ENCODE measurements at places on chromosomes 7 and 10.

DNA sequence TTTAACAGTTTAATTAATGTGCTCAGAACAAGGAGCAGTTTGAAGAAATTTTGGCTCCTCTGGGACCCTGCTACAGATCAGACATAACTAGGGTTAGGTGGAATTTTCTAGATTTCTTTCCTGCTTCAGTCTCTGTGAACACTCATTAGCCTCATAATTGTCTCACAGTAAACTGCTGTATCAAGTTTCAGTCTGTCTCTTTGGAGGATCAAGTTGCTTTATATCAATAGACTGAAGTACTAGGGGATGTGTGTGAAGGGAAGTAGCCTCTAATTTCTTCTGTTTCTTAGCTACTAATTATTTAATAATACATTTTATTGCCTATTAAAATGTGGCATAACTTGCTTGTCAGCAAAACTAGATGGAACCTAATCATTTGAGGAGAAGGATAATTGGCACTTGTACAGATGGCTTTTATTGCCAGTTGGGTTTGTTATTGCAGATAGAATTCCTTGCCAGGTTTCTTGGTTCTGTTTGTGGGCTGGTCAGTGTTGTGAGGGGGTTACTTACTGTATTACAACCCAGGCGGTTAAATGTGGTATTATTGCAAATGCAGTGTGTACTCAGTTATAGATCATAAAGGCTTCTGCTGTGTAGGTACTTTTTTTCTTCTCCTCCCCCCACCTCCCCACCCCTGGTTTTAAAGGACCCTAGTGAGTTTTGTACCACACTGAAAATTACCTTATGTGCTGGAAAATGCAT, 758.0 kb downstream of the AUTS2 start:
- no peak for DNase-seq

DNA sequence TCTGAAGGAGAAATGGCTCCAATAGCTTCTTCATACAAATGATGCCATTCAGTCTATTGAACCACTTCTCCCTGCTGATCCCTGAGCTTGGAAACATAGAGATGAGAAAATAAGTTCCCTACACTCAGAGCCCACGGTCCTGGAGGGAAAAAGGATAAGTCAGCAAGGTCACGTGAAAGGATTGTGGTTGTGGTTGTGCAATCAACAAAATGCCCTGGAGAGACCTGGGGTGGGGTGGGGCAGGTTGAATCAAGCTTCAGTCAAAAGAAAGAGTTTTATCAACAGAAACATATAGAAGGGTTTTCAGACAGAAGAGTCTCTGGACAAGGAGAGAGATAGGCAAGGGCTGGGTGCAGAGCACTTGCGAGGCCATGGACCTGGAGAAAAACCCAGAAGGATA, 30.1 kb downstream of the C10orf90 start:
- no peak for DNase-seq

DNA sequence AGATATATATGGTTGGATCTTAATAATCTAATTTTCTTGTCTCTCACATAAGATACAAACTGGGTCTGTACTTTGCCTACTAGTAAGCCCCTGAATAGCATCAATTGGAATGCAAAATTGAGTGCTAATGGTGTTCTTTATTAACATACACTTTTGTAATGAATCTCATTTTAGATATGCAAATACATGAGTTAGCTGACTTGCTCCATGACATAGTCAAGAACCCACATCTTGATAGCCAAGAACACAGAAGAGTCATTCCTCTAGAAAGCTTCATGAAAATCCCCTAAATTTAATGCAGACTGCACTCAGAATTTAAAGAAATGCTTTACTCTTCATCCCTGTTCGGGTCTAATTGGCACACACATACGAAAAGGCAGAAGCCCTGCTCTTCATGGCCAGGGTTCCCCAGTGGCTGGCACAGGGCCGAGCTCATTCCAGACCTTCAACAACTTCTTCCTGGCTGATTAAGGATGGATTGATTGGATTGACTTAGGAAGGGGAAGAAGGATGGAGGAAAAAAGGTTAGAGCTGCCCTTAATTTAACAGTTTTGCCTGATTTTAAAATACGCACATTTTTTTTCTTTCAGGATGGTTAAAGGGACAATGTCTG, 431.1 kb upstream of the KLF6 start:
- DNase-seq, result no peak

- DNase-seq, result no peak
These were observed 98.5 kb upstream of the INSIG1 start for GRCh38 chr7:155198901-155199845.

GRCh38 chr10:122939133-122939855, 14.7 kb downstream of the C10orf88 start:
- no peak for DNase-seq

- DNase-seq, result no peak
These were observed 13.7 kb downstream of the DOCK4 start for GRCh38 chr7:112192236-112193154.

GRCh38 chr10:47256751-47257336, 43.2 kb upstream of the GDF10 start:
- DNase-seq, result no peak

DNA sequence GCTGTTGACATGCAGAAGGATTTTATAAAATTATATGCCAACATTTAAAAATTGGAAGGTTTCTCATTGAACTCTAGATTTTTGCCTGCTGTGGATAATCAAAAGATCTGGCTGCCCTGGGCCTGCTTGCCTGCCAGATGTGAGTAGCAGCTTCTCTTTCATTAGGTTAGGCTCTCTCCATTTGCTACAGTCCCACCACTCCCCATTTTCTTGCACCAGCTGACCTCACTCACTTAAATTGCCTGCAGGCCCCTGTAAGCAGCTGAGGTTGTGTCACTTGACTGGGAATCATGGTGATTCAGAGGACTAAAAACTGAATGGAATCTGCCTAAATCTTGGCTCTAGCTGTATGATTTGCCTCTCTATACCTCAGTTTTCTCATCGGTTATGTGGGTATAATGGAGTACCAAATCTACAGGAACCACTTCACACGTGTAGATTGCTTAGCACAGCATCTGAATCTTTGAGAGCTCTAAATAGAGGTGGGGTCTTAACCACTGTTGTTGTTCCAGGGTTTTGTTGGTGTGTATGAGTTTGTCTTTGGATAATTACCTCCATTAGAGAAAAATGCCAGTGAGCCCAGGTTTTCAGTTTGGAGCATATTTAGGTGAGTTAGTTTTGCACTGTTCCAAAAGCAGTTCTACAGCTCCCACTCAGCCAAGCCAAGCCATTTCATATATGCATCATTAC, 18.6 kb upstream of the RAPGEF5 start:
- DNase-seq, result no peak

DNA sequence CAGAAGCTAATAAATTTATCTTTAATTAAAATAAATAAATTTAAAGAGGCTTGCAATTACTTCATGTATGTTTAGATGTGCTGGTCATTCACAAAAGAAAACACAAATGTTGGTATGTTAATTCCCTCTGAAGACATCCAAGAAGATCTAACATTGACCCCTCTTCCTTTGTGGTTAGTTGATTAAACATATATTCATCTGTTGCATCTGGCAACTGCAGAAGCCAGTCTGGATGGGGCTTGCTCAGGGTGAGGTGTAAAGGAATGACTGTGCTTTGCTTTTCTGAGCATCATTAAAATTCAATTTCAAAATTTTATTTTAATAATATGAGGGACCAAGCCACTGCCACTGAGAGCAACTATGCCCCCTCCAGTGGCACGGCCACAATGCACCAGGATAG, 36.4 kb upstream of the FERD3L start:
- no peak for DNase-seq

DNA sequence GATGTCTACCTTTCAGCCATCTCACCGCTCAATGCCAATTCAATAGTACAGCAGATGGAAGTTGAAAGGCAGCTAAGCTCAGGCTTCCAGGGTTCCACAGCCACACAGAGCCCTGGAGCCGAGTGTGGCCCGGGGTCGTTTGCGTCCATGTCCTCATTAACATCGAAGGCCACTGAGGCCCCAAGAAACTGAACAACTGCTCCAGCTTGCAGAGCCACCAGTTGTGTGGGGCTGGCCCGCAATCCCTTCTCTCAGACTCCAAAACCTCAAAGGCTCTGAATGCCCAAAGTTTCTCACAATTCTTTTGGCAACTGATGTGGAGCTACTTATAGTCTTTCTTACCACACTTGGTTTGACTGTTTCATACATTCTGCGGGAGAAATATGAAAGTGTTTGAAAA, 31.1 kb downstream of the NOD1 start:
- no peak for DNase-seq

DNA sequence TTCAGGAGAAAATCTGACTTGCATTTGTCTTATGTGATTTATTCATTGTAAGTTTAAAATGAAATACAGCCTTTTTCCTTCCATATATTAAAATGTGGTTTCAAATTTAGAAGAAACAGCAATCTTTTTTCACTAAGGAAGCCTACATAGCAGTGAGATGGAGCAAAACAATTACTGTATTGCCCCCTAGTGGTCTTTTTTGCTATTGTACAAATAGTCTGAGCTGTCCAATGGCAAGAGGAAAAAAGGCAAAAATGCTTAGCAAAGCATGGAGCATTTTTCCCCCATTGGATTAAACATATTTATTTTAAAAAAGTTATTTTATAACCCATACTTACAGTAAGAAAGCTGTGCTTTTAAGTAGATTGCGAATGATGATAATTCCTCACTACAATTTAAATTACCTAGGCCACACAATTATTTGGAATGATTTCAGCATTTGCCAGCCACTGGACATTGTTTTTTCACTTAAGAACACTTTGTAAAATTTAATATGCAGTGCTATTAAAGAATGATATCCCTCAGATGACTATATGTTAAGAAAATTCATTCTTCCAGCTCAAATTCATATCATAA, 119.5 kb downstream of the CPED1 start:
- DNase-seq, result no peak

GRCh38 chr7:29328045-29328444, 133.5 kb downstream of the CHN2 start:
- no peak for DNase-seq

GRCh38 chr10:96309628-96310320, 5.5 kb downstream of the DNTT start:
- DNase-seq, result no peak

DNA sequence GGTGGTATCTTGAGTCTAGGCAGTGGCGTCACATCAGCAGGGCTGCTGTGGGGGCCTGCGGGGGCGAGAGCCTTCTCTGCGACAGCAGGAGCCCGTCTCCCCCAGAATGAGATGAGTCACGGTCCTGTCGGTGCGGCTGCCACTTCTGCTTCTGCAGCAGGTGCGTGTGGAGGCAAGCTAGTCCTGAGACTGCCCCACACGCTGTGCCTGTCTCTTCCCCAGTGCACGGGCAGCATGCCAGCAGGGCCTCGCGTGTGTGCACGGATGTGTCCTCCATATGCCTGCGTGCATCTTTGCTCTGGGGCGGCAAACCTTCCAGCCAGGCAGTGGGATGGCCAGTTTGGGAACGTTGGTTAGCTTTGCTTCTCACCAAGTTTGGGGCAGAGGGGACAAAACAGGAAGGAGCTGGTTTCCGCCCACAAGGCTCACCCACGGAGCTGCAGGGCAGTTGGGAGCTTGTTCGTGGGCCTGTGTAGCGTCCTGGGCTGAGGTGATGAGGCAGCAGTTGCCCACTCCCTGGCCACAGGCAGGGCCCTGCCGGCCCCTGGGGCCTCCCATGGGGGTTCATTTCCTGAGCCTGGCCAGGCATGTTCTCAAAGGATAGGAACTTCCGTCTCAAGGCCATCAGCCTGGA, 60.8 kb upstream of the PPIF start:
- DNase-seq, result peak; percentile 59

GRCh38 chr10:124318811-124319210, 99.9 kb downstream of the OAT start:
- no peak for DNase-seq

GRCh38 chr7:149723082-149723767, 50.2 kb downstream of the ZNF467 start:
- no peak for DNase-seq

GRCh38 chr10:36171556-36171952, 529.5 kb upstream of the FZD8 start:
- DNase-seq, result no peak

GRCh38 chr7:40746841-40747556, 612.2 kb downstream of the SUGCT start:
- no peak for DNase-seq

GRCh38 chr10:58806970-58807628, 294.4 kb downstream of the BICC1 start:
- no peak for DNase-seq

GRCh38 chr10:131869344-131869743, 31.5 kb upstream of the PPP2R2D start:
- no peak for DNase-seq

GRCh38 chr7:48388911-48389310, 217.7 kb downstream of the ABCA13 start:
- DNase-seq, result no peak

GRCh38 chr7:28958980-28959347, 834 bp upstream of the TRIL start:
- DNase-seq, result no peak

DNA sequence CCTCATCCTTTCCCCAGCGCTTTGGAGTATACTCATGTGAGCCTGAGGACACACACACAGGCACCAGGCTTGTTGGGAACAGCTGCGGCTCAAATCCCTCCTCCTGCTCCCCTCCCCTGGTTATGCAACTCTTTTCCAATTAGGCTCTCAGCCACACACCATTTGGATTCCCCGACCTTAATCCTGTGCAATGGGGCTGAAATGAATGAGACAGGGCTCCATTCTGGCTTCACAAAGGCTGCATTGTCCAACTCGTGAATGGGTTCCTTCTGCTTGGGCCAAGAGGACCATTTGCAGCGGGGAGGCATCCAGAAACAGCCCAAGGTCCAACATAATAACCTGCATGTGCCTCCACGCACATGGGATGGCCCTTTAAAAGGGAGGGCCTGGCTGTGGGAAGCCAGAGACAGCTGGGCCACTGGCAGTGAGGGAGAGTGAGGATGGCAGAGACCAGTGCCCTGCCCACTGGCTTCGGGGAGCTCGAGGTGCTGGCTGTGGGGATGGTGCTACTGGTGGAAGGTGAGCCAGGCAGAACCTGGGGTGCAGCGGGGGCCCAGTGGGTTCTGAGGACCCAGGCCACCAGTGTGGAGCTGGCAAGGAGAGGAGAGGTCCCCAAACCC, at the start of gene RGR:
Gene RGR, plus strand, starts transcription at position 403 of the 620 bp plus-strand sequence. Its CDS starts 38 bp downstream, at position 441.
- DNase-seq, result no peak

DNA sequence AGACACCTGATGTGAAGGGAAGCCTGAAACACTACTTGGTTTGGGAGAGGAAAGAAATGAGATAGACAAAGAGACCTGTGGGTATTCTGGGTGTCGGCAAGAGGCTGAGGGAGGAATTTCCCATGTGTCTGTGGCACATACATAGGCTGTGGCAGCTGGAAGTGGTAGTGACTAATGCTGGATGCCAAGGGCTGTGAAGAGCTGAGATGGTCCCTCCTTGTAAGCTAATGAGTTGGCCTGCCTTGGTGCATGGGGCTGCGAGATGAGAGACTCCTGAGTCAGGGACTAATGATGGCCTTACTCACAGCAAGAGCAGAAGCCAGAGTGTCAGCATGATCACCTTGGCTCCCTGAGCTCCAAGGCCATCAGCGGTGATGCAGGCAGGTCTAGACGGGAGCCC, 119.0 kb upstream of the EEPD1 start:
- no peak for DNase-seq

- DNase-seq, result no peak
These were observed 58.3 kb upstream of the EGFR start for GRCh38 chr7:54960517-54960916.
